Stimulated activated CD8-positive, alpha-beta memory T cell treated with anti-CD3 and anti-CD28 coated beads, Interleukin-2, amount 100 ng/mL, for 1 hour (primary cell): ENCODE measurements at places on chromosomes 11 and 22.

GRCh38 chr11:77409046-77409445 is 64.8 kb downstream of the PAK1 start:
- DNase-seq = no peak

GRCh38 chr11:34475656-34476055 is 36.9 kb downstream of the CAT start:
- DNase-seq = no peak

DNA sequence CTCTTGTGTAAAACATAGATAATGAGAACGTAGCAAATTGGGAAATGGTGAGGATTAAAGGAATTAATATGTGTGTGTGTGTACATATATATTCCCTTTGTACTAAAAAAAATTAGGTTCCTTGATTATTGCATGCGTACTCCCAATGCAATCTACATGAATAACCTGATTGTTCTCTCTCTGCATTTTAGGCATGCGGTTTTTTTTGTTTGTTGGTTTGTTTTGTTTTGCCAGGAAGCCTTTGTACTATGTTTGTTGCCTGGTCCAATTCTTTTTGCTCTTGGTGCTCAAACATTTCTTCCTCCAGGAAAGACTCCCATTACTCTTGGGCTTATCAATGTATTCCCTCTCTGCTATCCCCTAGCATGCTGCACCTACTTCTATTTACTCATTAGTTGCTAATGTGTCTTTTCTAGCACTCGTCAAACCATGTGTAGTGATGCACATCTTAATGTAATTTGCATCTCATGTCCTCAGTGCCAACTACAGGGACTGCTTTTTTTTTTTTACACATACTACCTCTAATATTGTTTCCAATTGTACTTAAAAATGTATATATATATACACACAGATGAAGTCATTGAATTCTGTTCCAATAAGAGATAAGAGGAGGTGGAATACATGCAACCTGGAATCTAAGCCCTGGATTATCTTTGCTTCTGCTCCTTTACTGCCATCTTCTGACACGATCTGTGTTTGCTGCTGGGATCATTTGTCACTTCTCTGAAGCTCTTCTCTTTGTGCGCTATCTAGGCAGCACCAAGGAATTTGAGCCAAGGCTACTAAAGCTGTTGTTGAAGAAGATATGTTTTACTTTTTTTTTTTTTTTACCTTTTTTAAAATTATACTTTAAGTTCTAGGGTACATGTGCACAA is 197.2 kb upstream of the ANO3 start:
- no peak for DNase-seq

DNA sequence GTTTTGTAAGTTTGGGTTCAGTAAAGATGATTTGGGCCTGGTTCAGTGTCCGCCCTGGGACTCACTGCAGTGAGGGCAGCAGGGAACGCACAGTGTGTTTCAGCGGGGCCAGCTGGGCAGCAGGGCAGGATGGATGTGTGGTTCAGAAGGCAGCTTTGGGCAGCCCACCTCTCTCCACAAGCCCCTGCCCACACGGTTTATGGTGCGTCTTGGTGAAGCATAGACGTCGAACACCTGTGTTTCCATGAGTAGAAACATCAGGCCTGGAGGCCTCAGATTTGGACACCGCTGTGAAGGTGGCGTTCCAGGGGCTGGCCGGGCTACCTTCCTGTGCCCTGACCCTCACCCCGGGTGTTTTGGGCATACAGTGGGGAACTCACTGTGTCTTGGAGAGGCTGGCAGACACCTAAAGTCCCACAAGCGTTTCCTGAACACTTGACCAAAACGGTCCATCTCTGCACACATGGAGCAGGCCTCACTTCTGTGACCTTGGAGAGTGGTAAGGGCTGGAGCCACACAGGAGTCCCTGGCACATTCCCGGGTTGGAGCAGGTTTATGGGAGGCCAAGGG is 59.0 kb downstream of the ST14 start:
- no peak for DNase-seq

DNA sequence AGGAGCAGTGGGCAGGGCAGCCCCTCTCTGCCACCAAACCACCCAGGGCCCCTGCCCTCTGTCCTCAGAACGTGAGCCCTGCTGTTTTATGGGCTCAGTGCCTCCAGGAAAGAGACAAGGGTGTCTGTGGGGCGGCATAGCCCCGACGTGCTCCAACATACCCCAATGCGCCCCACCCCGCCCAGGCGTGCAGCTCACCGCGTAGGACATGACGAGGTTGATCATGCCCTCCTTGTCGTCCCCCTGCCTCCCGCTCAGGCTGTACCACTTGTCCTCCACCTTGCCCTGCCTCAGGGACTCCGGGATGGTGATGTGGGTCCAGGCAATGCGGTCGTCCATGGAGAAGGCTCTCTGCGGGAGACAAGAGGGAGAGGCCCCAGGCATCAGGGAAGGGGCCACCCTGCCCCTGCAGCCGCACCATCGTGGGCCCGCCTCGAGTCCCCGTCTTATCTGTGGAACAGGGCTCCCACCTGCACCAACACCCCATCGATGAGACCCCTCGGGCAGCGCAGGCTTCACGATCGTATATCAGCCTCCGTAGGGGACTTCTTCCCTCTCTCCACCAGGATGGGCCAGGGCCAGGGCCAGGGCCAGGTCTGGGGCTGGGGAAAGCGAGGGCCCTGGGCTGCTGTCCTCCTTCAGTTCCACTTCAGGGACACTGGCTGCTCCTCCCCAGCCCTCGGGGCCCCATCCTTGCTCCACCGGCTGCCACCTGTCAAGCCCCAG is 20.8 kb downstream of the TOLLIP start:
- no peak for DNase-seq

- DNase-seq = no peak
Measured at GRCh38 chr11:9210922-9211320, 54.2 kb downstream of the DENND5A start.

DNA sequence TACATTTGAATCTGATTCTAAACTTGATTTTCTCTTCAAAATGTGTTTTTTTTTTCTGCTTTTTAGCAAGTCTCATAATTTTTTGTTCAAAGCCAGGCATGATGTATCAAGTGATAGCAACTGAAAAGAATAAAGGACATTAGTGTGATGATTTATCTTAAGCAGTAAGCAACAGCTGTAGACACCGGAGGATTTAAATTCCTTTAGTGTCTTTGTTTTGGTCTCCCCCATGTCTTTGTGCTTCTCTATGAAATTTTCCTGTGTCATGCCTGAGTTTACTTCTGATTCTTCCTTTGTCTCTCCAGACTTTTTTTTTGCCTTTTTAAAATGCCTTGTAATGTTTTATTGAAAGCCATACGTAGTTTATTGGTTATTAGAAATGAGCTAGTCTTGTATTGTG is 934.2 kb upstream of the RAG2 start:
- no peak for DNase-seq

- DNase-seq = no peak
Measured at GRCh38 chr11:128335729-128336128, 251.6 kb downstream of the ETS1 start.

- no peak for DNase-seq
Measured at GRCh38 chr11:77001613-77002012, 32.6 kb upstream of the B3GNT6 start.

DNA sequence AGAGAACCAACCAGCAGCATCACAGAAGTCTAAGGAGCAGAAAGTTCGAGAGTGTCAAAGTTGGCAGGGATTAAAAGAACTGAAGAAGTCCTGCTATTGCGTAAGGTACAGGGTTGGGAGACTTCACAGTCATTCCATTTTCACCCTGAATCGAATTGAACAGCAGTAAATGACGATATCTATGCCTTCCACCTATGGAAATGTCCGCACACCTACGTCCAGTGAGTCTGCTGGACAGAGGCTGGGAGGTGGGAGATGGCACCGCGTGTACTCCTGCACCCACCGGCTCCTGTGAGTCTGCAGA is 116.7 kb downstream of the MICAL3 start:
- DNase-seq = no peak

DNA sequence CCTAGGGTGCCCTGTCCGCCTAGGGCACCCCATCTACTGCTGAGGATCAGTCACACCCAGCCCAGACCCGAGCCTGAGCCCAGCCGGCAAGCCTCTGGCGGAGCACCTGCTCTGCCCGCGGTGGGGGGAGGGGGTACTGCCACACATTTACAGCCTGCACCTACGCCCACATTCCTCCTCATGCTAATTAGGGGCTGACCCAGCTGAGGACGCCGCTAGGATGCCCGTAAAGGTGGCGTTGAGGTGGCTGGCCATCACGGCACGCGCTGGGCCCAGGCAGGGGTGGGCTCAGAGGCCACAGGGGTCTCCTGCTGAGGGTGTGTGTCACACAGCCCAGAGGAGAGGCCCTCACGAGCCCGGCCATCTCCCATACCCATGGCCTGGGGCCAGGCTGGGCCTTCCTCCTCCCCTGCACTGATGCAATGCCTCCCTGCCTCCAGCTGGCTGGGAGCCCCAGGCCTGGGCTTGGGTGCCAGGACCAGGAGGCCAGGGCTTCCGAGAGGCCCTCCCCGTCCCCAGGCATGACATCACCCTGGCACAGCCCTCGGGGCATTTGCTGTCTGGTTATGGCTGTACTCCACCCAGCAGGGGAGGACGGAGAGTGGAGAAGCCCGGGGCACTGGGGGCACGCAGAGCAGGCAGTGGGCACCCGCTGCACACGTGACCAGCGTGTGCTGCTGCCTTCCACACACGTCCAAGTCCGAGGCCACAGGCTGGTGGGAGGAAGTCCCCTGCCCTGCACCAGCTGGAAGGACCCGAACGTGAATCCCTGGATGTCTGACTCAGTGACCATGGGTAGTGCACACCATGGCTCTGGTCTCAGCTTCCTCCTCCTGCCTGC is 12.7 kb downstream of the DUSP8 start:
- DNase-seq = no peak

DNA sequence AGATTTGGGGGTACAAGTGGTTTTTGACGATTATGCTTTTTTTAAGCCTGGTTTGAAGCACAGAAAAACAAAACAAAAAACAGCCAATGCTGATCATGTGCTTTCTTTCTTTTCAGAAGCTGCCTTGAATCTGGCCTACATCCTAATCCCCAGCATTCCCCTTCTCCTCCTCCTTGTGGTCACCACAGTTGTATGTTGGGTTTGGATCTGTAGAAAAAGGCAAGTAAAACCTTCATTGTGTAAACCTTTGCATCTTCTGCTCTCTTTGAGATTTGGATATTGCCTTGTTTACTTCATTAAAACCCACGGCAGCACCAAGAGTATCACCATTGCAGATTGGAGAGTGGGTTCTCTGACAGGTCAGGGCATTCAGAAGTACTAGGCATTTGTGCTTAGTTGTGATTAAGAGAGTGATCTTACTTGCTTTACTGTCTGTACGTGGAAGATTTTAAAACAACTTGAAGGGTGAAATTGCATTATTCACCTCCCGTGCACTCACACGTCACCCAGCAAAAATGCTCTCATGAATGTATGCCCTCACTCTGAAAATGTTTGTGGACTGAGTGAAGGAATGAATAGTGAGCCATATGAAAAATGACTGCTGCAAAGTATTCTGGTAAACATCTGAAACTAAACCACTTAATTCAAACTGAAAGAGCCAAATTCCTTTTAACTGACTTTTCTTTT is 17.0 kb downstream of the LAYN start:
- DNase-seq = no peak

DNA sequence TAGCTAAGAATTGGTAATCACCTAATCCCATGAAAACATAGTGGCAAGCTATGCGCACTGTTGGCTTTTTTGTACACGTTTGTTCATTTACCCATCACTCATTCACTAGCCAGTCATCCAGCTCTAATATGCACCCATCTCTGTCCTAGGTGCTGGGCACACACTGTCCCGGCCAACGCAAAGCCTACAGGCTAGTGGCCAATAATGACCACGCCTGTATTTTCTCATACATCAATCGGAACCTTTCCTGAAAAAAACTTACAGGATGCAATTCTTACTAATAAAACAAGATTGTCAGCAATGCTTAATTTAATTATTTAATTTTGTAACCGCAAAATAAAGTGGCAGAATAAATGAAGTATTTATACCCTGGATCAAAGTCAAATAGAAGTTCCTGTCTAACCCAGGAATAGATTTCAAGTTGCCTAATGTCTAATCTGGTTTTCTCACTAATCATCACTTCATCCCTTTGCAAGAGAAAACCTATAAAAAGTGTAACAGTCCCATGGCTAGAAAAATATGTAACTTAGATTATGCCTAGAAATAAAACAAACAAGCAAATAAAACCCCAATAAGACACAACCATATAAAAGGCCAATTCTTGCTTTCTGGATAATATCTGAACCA is 143.3 kb upstream of the BLID start:
- DNase-seq = no peak

DNA sequence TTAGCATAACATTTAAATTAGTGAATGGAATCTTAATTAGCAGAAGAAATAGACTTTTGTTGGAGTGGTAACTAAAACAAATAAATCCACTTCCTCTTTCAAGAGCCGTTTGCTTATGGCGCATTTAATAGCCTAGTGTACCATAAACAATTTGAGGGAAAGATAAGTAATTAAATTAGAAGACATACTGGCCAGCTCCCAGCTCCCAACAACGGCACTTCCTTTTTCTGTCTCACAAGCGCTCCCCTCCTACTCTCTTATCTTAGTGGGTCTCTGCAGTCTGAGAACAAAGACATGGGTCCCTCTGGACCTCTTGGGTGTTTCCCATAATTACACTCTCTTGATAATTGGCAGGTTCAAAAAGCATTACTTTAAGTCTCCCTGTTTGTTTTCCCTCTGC is 146.0 kb downstream of the OPCML start:
- no peak for DNase-seq

DNA sequence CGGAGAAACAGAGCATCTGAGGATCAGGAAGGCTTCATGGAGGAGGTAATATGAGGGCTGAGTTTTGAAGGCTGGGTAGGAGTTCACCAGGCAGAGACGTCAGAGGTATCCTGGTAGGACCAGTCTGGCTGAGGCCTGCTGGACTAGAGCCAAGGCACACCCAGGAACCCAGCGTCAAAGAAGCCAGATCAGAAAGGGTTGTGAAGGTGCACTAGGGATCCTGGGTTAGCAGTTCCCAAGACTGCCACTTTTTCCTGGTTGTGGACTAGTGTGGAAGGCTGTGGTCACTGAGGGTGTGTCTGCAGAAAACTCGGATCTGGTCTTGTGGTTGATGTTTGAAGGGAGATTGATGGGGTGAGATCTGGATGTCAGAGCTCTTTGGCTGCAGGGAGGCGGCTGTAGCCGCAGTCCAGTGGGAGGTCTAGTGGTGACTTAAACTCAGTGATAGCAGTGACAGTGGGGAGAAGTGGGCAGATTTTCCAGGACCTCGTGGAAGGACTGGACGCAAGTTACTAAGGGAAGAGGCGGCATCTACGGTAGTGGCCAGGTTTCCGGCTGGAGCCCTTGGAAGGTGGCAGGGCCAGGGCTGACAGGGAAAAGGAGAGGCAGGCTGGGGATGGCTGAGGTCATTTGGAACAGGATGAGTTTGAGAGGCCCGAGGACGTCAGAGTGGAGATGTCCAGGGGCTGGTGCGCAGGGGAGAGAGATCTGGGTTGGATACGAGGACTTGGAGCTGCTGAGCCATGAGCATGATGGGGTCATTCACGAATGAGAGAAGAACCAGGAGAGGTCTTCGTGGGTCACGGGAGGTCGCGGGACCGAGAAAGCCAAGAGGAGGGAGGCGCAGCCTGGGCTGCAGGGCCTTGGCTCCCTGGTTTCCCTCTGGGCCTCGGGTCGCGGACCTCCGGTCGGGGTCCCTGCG is 10.9 kb downstream of the RELA start:
- no peak for DNase-seq

GRCh38 chr22:17114173-17114897 is 6.8 kb downstream of the TMEM121B start:
- DNase-seq = no peak
